ENCODE measurements at places on chromosomes 4 and X. TPM values are rescaled to one million over a fixed set of nuclear protein-coding genes. Genes with fewer than 3 reads are reported as not detected.

DNA sequence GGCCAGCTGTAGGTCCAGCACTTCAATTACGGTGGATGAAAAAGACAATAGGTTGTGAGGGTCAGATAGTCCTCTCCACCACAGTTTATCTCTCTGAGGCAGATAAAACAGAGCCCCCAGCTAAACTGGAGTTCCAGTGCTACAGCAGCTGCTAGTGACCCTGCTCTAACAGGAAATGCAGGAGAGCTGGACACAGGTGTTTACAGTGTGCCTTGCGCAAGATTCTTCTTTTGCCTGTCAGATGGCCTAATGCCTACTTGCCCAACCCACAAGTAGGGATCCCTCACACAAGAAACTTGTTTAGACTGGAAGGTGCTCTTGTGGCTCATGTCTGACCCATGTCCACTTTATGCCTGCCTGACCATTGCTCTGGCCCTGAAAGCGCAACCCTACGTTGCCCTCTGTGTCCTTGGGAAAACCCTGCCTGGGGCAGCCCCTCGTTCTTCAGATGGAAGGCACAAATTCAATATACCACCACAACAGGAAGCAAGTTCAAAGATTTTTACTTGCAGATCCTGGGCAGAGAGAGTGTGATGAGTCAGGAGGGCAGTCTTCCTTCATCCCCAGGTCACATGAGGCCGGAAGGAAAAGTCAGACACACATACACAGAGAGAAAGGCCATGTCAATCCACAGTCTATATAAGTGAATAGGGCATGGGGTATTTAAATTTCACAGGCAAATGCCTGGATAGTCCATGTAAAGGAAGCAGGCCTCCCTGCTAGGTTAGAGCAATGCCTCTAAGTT lies 105.1 kb upstream of the ADGRL3 start:
- no peak for DNase-seq

GRCh38 chrX:28639451-28639850 lies 52.2 kb downstream of the IL1RAPL1 start:
- DNase-seq: no peak

GRCh38 chr4:102168580-102168979 lies 176.7 kb downstream of the SLC39A8 start:
- DNase-seq: no peak

- no peak for DNase-seq
Observed at GRCh38 chrX:118038614-118039365, 77.8 kb downstream of the KLHL13 start.

DNA sequence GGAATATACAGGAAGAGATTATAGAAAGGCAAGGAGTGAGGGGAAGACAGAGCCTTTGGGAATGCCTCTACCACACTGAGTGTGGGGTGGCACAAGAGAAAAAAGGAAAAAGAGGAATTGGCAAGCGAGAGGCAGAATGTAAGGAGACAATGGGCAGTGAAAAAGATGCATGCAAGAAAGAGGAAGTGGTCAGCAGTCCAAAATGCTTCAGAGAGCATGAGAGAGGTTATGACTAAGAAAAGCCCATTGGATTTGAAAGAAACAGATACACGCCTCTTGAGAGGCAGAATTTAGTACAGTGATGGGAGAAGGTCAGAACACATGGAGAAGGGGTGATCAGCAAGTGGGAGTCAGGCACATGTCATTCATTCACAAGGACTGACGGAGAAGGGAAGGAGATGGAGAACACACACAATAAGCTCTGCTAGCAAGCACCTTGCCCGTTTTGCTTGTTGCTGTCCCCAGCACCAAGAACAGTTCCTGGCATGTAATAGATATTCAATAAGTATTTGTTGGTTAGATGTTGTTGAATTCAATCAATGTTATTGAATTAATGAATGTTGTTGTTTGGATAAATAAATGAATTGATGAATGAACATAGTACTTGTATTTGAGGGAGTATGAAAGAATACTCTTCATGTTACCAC lies 6.3 kb downstream of the DCHS2 start:
- DNase-seq: no peak

GRCh38 chrX:39616098-39616729 lies 481.5 kb downstream of the BCOR start:
- no peak for DNase-seq

GRCh38 chr4:101332424-101332823 lies 14.9 kb downstream of the PPP3CA start:
- DNase-seq: no peak

DNA sequence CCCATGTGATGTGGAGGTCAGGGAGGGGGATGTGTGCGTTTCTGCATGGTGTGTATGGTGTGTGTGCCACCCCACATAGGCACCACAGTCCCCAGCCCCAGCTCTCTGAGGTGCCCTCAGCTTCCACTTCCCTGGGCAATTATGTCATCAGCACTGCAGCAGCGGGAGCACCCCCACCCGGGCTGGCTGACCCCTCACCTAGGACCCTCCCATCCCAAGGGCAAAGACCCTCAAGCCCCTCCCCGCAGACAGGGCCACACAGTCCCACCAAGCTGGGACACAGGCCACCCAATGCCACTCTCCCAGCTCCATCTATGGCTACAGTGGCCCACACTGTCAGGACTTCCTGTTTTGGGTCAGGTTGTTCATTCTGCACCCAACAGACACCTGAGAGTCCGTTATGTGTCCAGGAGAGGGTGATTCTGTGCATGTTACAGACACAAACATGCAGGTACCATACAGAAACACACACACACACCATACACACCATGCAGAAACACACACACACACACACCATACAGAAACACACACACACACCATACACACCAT lies 75.2 kb downstream of the JAKMIP1 start:
- no peak for DNase-seq

DNA sequence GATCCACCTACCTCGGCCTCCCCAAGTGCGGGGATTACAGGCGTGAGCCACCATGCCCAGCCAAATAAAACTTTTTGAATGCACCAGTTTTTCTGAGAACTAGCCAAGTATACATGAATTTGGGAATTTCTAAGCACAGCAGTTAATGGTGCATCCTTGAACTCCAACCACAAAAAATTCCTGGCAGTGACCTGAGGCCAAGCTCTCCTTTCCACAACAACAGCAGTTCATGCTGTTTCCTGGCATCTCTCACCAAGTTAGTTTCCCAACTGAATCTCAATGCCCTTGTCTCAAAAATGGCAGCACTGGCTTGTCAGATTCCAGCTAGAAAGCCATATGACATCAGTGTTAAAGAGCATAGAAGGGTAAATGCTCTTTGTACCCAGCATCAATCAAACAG lies 15.9 kb upstream of the XKRX start:
- DNase-seq: no peak

DNA sequence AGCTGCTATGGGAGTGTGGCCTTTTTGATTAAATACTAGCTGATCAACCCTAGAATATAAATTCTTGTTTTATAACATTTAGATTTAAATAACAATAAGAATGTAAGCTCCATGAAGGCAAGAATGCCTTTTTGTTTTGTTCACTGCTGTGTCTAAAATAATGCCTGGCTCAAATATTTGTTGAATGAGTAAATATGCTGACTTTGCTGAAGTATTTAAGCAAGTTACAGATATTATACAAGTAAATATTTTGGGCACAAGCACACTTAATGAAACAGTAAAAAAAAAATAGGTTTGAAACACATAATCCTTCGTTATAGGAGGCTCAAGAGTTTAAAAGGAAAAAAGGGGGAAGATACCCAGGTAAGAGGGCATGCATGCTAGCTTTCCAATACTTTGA lies 24.1 kb downstream of the FABP2 start:
- no peak for DNase-seq

DNA sequence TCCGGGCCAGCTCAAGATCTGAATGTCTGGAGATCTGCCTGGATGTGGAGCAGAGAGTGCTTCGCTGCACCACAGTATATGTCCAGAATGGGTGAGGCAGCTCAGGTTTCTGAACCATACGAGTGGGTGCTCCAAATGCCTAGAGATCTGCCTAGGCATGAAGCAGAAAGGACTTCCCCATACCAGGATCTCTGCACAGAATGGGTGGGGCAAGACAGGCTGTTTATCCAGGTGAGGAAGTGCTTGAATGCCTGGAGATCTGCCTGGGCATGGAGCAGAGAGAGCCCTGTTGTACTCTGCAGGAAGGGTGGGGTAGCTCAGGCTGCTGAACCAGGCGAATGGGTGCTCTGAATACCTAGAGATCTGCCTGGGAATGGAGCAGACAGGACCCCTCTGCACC lies 45.4 kb upstream of the MAGEC2 start:
- DNase-seq: no peak

DNA sequence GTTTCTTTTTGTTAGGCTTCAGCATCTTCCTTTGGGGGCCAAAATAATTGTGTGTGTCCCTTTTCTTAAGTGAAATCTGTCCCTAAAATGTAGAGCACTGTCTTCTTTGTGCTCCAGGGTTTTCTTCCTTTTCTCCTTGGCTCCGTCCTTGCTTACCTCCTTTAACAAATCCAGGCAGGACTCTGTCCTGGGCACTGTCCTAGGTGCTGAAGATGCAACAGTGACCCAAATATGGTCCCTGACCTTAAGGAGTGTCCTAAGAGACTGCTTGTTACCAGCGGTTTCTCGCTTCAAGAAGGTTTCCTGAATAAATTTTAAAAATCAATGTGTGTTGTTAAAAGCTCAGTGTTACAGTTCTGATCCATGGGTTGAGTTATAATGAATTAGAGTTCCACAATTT lies 471.8 kb downstream of the KCNIP4 start:
- peak; percentile 12 for DNase-seq

DNA sequence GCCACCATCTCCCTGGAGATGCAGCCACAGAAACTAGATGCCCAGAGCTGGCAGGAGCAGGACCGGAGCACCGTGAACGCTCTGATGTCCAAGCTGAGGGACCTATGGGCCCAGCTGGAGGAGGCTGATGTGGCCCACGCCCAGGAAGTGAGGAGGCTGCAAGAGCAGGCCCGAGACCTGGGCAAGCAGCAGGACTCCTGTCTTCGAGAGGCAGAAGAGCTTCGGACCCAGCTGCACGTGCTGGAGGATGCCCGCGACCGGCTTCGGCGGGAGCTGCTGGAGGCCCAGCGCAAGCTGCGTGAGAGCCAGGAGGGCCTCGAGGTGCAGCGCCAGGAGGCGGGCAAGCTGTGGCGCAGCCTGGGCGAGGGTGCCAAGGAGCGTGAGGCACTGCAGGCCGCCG lies 14.2 kb downstream of the SMIM10L2A start:
- DNase-seq: no peak

DNA sequence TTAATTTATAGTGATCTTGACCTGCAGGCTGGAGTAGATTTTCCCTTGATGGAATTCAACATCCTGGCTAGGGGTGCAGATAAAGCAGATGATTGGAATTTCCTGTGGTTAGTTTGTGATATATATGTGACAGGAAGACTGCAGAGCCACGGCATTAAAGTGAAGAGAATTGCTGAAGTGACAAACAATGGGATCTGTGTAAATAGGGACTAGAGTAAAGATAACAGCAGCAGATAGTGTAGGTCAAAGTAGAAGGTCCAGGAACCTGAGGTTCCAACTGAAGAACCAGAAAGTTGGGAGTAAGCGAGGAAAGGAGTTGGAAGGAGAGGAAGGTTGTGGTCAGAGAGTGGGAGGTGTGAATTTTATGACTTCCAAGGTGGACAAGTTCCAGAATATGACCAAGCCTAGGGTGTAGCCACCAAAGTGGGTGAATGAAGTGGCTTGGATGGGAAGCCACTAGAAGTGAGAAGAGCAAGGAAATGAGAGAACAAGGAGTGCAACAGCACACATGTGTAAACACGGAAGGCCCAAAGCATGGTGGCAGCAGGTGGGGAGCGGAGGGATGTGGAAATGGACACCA lies 325.0 kb downstream of the RAB28 start:
- no peak for DNase-seq

DNA sequence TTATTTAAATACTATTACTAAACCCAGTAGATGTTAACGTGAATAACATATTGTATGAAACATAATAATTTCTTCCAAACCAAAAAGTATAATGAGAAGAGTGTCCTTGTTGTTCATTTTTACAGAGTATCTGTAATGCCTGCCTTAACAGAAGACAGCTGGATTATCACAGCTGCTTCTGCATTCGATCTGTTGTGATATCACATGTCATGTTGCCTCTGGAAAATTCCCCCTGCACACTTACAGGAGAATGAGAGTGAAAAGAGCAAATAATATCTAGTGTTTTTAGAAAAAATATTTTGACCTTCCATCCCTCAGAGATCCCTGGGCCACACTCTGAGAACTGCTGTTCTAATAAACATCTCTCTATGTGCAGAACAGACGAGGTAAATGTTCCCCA lies 240.1 kb upstream of the NOCT start:
- DNase-seq: no peak

DNA sequence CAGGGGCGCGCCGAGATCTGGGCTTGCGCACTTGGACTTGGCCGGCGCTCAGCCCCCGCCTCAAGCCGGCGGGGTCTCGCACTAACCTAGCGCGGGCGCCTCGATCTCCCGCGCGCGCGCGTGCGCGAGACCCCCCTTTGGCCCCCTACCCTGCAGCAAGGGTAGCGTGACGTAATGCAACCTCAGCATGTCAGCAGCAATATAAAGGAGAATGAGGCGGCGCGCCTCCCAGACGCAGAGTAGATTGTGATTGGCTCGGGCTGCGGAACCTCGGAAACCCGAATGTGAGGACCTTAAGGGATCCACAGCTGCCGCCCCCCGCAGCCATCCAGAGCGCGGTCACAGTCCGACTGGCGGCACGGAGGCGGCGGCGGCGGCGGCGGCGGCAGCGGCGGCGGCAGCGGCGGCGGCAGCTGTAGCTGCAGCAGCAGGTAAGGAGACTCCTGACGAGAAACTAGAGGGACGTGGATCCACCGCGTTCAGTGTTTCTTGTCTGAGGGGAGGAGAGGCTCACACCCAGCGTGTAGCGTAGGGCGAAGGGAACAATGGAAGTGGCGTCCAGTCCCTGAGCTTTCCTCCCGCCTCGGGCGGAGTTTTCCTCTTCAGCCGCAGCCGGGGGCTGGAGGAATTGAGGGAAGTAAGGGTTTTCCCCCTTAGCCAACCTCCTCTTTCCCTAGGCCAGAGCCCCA lies at the start of the genes SATL1 and ZNF711:
SATL1 (minus strand) TSS at position 19 of the 689 bp plus-strand sequence. CDS start 134,811 bp downstream, outside the sequence.
ZNF711 (plus strand) TSS at position 231 of the 689 bp plus-strand sequence. CDS start 3,582 bp downstream, outside the sequence.
- peak; percentile 69 for DNase-seq

DNA sequence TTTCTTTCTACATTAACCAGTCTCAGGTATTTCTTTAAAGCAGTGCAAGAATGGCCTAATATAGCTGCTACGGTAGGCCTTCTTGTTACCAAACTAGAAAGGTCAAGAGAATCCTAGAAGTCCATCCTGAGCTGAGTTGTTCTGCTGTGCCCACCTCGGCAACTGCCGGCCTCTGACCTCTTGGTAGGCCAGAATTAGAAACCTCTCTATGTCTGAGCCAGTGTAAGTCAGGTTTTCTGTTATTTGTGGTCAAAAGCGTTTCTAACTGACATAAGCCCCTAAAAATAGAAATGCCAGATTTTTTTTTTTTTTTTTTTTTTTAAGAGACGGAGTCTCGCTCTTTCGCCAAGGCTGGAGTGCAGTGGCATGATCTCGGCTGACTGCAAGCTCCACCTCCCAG lies 43.1 kb downstream of the SOWAHB start:
- no peak for DNase-seq

- no peak for DNase-seq
Observed at GRCh38 chr4:186030399-186030775, 38.6 kb upstream of the TLR3 start.

GRCh38 chr4:84814094-84814750 lies 152.3 kb downstream of the WDFY3 start:
- DNase-seq: peak; percentile 72

GRCh38 chrX:49176421-49177326 lies 5.0 kb downstream of the PLP2 start:
- DNase-seq: no peak

GRCh38 chrX:3169421-3169820 lies 128.2 kb downstream of the ARSF start:
- DNase-seq: no peak

The TRPC3 gene
- 2.3 TPM for total RNA-seq

The NUDT10 gene
- 14.6 TPM for total RNA-seq

The RAI2 gene
- 0.87 TPM for total RNA-seq

The ENPEP gene
- not detected for total RNA-seq

The CLDN22 gene
- not detected for total RNA-seq

The RBM46 gene
- not detected for total RNA-seq

Data from H4 (cell line).